ENCODE measurements at places on chromosomes 1 and 21.

DNA sequence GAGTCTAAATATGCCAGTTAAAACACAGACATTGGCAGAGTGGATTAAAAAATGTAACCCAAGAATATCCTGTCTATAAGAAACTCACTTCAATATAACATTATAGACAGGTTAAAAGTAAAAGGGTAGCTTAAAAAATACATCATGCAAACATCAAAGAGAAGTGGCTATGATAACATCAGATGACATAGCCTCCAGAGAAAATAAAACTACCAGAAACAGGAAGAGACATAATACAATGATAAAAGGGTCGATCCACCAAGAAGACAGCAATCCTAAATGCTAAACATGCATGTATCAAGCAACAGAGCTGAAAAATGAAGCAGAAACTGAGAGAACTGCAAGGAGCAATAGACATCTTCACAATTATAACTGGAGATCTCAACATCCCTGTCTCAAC is 190.2 kb upstream of the NR5A2 start:
- H3K27ac ChIP-seq = no peak overlapping the region
- no peaks in the 10 kb centered on the region for H3K36me3 ChIP-seq
- DNase-seq = no peak
- H3K4me1 ChIP-seq = no peaks in the 10 kb centered on the region

DNA sequence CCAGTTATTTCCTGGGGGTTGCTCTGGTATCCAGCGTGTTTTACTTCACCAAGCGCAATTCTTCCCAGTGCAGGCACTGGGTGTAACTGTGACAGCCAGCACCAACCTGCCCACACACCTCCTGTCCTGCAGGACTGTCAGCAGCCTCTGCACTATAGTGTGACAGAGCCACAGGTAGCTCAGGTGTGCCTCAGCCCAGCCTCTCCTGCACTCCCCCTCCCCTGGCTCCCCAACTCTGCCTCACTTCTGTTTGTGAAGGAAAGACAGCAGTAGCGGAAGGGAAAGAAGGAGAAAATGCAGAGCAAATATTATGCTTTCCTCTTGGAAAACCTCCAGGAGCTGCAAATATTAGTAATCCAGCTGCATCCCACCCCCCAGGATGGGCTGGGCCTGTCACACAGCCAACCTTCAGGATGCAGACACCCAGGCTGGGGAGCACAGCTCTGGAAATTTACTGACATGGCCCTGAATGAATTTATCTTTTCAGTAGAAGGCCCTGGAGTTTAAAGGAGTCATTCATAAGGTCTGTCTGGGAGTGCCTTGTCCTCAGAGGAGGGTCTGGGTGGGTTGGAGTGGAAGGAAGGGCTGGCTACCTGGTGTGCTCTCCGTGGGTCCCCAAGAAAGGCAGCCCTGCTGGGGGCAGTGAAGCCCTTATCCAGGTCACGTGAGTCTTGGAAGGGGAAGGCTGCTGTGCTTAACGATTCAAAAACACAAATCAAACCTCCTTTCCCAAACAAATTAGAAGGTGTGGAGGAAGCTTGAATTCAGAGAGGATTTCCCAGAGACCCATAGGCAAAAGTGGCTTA is 20.9 kb downstream of the CAPN2 start:
- H3K4me3 ChIP-seq = peak overlapping the region; percentile 9
- no peaks in the 10 kb centered on the region for H3K27me3 ChIP-seq
- peaks cover 19% of the 10 kb centered on the region for H3K4me1 ChIP-seq

DNA sequence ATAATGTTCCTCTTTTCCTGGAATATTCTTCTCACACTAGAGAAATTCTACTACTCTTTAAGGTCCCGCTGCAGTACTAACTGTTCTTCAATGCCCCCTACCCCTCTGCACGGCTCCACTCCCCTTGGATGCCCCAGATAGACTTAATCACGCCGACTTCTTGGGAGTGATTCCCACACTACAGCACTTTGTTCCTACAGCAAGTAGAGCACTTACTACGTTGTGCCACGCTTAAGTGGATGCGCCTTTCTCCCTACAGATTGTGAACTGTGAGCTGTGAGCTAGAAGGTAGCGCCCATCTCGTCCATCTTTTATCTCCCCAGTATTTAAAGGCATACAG is 2.2 kb downstream of the ZNF436 start:
- no peaks in the 10 kb centered on the region for H3K27me3 ChIP-seq
- peaks cover 6% of the 10 kb centered on the region for H3K36me3 ChIP-seq
- peak overlapping the region; percentile 96 for H3K27ac ChIP-seq

DNA sequence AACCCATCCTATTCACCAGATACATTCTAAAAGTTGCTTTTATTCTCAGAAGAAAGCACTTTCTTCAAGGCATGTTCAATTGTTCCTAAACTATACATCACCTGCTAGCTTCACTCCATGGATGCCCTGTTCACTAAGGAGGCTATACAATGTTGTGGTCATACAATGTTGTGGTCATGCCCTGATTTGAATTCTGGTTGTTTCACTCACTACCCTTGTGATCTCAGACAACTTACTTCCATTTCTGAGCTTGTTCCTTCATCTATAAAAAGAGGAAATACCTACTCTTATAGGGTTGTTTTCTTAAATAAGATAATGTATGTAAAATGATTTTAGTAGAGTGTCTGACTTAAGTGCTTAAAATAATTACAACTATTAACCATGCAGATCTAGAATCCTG is 19.7 kb downstream of the EDEM3 start:
- no peak for DNase-seq
- no peak overlapping the region for H3K4me3 ChIP-seq
- H3K27me3 ChIP-seq = no peaks in the 10 kb centered on the region

GRCh38 chr1:7528386-7529198 is 242.5 kb upstream of the VAMP3 start:
- no peaks in the 10 kb centered on the region for H3K36me3 ChIP-seq
- no peaks in the 10 kb centered on the region for H3K27me3 ChIP-seq
- DNase-seq = no peak
- H3K27ac ChIP-seq = no peak overlapping the region
- H3K4me3 ChIP-seq = no peak overlapping the region
- H3K4me1 ChIP-seq = no peaks in the 10 kb centered on the region

DNA sequence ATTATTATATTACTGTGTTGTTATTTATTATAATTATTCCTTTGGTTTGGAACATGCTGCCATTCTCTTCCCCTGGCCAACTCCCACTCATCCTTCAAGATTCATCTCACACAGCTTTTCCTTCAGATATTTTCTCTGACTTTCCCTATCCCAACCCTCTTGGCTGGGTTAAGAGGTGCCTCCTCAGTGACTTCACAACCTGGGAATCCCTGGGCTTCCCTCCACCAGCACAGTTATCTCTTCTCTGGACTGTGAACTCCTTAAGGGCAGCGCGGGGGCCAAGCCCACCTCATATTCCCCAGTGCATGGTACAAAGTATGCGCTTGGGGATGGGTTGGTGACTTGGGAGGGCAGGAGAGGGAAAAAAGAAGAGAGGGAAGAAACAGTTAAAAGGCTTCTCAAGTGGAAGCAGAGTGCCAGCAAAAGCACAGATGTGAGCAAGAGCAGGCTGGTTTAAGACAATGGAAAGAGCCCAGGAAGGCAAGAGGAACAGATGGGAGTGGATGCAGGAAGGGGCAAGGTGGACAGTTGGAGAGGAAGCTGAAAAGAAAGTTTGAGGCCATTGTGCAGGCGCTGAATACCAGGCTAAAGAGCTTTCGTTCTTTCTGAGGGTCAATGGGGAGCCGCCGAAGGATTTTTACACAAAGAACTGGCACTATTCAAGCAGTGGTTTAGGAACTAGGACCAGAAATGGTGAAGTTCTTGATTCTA is 132.3 kb downstream of the BEND5 start:
- H3K36me3 ChIP-seq = no peaks in the 10 kb centered on the region
- no peak overlapping the region for H3K4me3 ChIP-seq
- H3K27me3 ChIP-seq = no peaks in the 10 kb centered on the region
- H3K4me1 ChIP-seq = no peaks in the 10 kb centered on the region
- no peak for DNase-seq
- no peak overlapping the region for H3K27ac ChIP-seq

- no peak for DNase-seq
- no peaks in the 10 kb centered on the region for H3K27me3 ChIP-seq
- peaks cover 20% of the 10 kb centered on the region for H3K4me1 ChIP-seq
- no peaks in the 10 kb centered on the region for H3K36me3 ChIP-seq
These were observed 2.9 kb upstream of the ITGB2 start for GRCh38 chr21:44923480-44924084.

DNA sequence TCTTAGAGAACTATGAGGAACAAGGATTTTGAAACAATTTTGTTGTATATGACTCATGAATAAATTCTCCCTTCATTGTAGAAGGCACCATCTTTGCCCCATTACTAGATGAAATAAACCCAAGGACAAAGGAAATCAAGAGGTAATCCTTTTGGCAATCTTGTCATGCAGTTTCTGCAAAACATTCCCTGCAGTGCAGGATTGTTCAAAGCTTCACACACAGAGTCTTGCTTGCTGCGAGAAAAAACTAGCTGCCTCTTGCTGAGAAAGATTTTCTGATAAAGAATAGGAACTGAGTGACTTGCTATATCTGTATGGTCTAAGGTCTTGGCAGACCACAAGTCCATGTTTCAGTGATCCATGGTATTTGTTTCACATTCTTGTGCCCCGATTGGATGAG is 657.4 kb upstream of the ADGRL4 start:
- H3K4me1 ChIP-seq = no peaks in the 10 kb centered on the region
- no peaks in the 10 kb centered on the region for H3K27me3 ChIP-seq
- no peaks in the 10 kb centered on the region for H3K36me3 ChIP-seq
- H3K4me3 ChIP-seq = no peak overlapping the region
- no peak for DNase-seq
